Cardiac muscle cell (in vitro differentiated cells and primary cell): ENCODE measurements at places on chromosomes 6 and 20. TPM values are rescaled to one million over a fixed set of nuclear protein-coding genes. Genes with fewer than 3 reads are reported as not detected.
A peak's percentile ranks its signal among the peaks of the same experiment; 100 is the strongest.

DNA sequence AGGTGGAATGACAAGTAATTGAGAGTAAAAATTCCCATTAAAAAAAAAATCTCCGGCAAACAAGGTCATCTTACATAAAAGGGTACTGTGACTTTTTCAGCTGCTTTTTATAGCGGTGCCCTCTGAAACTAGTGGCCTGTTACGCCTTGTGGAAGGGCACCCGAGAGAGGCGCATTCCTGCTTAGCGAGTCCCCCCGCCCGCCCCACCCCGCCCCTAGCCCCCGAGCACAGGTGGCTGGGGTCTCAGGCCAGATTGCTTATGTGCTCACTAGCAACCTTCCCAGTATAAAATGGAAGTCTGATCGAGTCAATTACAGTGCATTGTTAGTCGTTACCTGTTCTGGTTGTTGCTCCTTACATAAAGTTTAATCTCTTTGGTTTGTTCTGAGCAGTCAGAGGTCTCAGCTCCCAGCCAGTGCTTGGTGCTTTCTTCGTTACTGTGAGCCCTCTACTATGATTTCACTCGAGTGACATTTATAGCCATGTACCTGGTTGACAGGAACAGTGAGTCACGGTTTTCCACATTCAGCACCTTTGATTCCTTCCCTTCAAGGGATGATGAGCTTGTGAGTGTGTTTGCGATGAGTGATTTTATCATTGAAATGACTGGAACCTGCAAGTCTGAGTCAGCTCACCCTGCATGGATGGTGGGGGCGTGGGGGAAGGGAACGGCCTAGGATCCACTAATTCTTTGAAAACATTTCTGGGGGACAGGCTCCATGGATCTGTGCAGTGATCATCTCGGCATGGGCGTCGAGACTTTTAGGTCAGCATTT is 47.6 kb downstream of the ZDHHC14 start:
- DNase-seq = no peak

GRCh38 chr6:149336609-149336928 is 19.1 kb downstream of the TAB2 start:
- DNase-seq = peak; percentile 29

GRCh38 chr6:32148289-32149091 is 3.2 kb downstream of the PRRT1 start:
- no peak for DNase-seq

DNA sequence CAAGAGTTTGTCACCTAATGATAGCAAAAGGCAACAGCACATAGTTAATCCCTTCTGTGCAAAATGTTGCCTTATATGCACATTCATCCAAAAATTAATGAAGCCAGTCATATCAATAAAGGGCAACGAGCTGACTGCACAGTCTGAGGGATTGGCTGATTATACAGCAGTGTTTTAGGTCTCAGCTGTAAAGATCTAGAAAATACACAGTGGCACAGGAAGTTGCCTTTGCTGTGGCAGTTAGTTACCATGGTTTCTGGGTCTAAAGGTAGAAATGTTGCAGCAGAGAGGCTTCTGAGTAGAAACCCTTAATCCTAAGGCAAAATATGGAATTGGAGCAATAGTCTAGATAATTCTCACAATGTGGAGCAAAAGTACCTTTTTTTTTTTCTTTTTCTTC is 89.7 kb downstream of the SMPDL3A start:
- DNase-seq = no peak

DNA sequence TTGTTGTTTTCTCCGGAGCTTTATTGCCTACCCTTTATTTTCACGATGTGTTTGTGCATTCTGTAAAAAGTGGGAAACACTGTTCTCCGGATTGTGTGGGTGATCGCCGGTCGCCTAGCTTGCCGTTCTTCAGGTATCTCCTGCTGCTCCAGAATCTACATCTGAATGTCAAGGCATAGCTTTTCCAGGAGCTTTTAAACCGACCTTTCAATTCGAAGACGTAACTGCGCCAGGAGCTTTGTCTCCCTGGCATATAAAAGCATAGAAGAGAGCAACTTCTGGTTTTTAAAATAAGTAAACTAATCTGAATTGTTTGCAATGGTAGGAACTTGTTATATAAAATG is 96.0 kb downstream of the HFE start:
- DNase-seq = no peak

DNA sequence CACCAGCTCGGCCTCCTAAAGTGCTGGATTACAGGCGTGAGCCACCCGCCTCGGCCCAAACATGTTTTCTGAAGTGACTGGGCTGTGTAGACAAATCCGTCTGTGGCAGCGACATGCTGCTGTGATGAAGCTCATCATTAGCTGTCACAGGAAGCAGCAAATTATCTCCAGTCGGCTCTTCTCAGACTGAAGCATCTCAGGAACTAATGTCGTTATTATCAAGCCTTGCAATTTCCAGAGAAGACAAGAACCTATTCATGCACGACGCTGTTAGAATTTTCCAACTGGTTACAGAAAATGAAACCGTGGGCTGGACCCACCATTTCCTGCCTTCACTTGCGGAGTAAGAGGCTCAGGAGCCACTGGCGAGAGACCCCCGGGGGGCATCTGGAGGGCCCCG is 17.1 kb upstream of the NTSR1 start:
- DNase-seq = no peak

DNA sequence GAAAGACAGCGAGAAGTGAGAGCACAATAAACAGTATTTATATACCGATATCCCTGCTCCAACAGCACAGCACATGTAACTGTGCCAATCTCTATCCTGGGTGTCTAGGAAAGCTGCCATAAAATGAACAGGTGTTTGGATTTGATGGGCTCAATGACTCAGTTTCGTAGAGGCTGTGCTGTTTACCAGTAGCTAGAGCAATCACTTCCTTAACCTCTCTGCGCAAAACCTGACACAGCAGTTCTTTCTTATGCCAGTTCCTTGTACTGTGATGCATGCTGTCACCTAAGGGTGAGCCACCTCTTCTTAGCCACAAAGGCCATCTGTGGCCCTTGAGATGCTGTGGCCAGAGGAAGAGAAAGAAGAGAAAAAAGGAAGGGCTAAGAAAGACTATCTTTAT is 59.3 kb downstream of the SHPRH start:
- no peak for DNase-seq

GRCh38 chr6:41284726-41285125 is 1.8 kb downstream of the TREM1 start:
- DNase-seq = peak; percentile 93

GRCh38 chr6:113651920-113652319 is 205.2 kb upstream of the MARCKS start:
- no peak for DNase-seq

GRCh38 chr6:106321940-106322339 is 3.6 kb downstream of the ATG5 start:
- no peak for DNase-seq

DNA sequence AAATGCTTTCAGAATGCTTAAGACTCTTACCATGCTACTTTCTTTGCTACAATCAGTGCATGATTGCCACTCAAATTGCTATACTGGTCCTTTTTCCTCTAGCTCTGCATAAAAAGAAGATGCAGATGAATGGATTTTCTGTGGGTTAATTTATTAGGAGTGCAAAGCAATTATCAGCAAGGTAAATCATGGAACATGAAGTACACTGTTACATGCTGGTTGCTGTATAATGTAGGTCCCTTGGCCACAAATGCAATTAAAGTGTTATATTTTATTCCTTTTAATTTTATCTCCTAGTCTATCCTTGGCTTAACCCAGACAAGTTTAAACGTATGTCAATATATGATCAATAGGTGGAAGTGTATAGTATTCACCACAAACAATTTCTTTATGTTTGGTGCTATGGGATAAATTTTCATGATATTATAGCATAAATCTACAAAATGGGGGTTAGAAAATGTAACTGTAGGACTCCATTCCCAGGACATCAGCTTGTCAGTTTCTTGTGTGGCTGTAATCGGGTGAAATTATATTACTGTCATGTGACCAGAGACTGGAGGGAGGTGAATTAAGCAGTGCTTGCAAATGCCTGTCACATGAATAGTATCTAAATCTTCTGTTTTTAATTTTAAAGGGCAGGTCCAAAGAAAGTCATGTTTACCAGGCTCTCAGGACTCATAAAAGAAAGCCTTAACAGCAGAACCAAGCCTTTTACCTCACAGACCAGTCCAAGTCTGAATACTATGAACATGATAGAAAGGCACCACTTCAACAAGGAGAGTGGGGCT is 176.9 kb upstream of the ID4 start:
- DNase-seq = no peak

GRCh38 chr20:15364781-15365180 is 1027.4 kb upstream of the FLRT3 start:
- no peak for DNase-seq

DNA sequence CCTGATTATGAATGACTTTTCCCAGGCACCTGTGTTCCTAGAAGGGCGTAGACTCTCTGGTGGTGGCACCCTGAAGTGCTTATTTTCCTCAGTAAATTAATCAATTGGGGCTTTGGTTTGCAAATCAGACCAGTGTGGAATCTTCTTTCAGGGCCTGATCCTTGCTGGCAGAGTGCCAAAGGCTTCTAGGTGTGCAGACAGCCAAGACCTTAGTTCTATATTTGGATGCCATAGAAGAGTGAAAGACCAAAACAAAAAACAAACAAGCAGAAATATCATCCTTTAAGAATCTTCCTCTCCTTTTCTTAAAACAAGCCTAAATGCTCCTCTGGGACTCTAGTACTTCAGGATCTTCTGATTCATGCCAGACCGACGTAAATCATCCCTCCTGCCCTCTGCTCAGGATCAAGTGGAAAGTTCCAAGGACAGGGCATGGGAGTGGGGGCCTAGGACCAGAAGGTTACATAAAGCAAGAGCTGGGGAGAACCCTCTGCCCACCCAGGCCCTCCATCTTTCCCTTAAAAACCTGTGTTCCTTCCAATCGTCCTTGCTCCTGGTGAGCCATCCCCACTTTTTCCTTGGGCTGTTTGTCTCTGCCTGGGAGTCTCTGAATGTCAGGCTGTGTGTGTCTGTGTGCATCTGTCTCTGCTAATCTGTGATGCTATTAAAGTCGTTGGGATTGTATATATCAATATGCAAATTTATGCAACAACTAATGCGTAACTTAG is 70.5 kb upstream of the MYLIP start:
- no peak for DNase-seq

DNA sequence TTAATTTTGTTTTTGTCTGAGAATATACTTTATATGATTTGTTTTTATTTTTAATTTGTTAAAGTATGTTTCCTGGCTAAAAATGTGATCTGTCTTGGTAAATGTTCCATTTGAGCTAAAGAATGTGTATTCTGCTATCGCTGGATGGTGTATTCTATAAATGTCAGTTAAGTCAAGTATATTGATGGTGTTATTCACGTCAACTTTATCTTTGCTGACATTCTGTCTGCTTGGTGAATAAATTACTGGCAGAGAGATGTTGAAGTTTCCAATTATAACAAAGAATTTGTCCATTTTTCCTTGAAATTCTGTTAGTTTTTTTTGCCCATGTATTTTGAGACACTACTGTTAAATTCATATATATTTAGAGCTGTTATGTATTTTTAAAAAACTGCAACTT is 1131.8 kb upstream of the GJE1 start:
- DNase-seq = no peak

DNA sequence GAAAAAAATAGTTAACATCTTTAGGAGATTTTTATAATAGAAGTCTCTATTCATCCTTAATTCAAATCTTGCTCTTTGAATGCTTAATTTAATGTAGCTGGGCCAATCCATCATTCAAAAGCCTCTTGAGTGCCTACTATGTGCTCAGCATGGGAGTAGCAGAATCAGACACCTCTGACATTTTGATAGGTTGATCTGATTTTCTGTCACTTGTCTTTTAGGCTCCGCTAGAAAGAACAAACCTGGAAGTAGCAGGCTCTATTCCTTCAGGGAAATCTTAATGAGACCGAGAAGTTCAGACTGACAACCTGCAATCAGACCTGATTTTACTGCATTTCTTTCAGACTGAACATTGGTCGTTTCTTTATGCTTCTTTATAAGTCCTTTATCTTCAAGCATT is 588.6 kb upstream of the MANEA start:
- no peak for DNase-seq

DNA sequence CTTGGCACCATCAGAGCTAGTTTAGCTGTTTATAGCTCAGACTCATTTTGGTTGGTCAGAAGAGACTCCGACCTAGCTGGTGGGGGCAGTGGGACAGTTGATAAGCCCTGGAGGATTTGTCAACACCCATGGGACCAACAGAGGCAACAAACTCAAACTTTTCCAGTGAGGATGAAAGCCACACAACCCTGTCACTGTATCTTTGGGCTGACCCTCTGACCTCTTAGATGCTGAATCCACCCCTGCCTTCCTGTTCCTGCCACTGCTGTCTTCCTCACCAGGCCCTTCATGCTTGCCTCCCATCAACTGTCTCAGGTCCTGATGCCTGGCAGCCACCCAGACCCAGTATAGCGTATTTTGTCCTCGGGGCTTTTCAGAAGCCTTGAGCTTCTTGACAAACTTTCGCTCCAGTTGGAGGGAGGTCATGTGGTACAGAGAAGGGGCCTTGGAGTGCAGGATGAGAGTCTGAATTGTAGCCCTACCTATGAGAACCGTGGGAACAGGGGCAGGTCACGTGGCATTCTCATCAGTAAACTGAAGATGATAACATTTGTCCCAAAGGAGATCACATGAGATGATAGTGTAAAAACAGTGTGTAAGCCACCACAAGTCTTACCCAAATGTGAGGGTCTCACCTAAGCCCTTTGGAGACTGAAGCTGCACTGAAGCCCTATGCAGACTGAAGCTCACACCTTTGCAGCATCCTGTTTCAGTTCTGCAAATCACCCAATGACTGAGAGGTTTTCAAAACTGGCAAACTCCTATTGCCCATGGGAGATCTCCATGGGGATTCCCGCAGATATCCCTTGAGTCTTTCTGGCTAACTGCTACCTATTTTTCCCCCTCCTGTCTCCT is 72.0 kb upstream of the F13A1 start:
- DNase-seq = no peak

GRCh38 chr6:80126657-80127345 is 20.3 kb downstream of the BCKDHB start:
- no peak for DNase-seq

DNA sequence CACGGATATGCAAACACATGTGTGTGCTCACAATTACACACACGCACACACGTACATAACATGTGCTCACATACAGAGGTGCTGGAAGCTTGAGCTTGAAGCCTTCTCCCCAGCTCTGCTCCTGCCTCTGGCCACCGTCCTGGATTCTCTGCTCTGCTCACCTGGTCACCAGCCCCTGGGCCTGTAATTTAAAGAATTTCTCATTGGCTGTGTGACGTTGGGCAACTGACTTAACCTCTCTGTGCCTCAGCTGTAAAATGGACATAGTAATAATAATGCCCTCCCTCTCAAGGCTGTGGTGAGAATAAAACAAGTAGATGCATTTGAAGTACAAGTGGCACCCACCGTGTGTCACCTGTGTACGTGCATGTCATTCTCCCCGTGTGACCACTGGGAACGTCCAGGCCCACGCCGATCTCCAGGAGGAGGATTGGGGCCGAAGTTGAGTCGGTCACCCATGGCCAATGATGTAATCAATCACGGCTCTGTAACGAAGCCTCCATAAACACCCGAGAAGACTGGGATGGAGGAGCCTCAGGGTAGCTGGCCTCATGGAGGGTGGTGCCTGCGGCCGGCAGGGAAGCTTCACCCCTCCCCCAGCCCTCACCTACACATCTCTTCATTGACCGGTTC is 160.9 kb upstream of the AFDN start:
- DNase-seq = no peak

The SULF2 gene
- 4.2 and 12.0 TPM in 2 replicates for total RNA-seq

The TRIM38 gene
- total RNA-seq = 0.11 and 0.12 TPM in 2 replicates

The PARD6B gene
- total RNA-seq = 15.5 and 20.0 TPM in 2 replicates

The DEFB124 gene
- total RNA-seq = not detected in 2 replicates

The LMBRD1 gene
- 14.0 and 14.4 TPM in 2 replicates for total RNA-seq

The BPIFB2 gene
- not detected in 2 replicates for total RNA-seq

The C20orf96 gene
- 6.2 and 9.3 TPM in 2 replicates for total RNA-seq
